CD4-positive, alpha-beta memory T cell (primary cell): ENCODE measurements at places on chromosomes 2 and 18. TPM values are rescaled to one million over a fixed set of nuclear protein-coding genes. Genes with fewer than 3 reads are reported as not detected.

- DNase-seq: no peak
- no peaks in the 10 kb centered on the region for H3K27me3 ChIP-seq
- no peak overlapping the region for H3K27ac ChIP-seq
- no peaks in the 10 kb centered on the region for H3K36me3 ChIP-seq
- H3K4me1 ChIP-seq: no peaks in the 10 kb centered on the region
Observed at GRCh38 chr2:11657646-11658045, 12.3 kb downstream of the NTSR2 start.

DNA sequence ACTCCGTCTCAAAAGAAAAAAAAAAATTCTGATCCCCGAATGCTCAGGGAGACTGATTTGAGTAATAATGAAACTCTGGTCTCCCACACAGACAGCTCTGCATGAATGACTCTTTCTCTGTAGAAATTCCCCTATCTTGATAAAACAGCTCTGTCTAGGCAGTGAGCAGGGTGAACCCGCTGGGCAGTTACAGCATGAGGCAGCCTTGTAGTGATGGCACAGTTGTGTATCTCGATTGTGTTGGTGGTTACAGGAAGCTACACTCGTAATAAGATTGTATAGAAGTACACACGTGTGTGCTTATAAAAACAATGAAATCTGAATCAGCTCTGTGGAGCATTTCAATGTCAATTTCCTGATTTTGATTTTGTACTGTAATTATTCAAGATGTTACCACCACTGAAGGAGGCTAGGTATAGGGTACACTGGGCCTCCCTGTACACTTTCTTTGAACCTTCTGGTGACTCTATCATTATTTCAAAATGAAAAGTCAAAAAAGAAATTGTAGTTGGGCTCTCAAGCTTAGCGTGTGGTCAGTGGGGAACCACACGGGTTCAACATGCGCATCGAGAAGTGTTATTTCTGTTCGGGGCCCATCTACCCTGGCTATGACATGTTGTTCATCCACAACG lies 34.9 kb upstream of the ATP8B1 start:
- no peak overlapping the region for H3K4me3 ChIP-seq
- H3K27me3 ChIP-seq: no peaks in the 10 kb centered on the region
- H3K27ac ChIP-seq: no peak overlapping the region
- H3K4me1 ChIP-seq: peaks cover 6% of the 10 kb centered on the region
- DNase-seq: no peak

DNA sequence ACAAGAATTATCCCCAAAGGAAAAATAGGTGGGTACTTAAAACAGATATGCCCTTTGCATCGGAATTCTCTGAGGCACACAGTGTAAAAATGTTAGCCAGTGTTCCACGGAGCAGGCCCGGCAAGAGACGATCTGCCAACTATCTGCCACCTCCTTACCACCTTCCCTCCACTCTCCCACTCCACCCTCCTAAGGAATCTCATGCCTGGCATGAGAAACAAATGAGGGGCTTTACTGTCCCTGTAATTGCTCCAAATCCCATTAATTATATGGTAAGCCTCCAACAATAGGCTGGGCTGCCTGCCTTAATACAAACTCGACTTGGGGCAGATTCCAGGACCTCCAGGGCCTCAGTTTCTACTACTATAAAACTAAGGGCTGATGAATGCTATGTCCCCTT lies 102.3 kb downstream of the ZBTB7C start:
- H3K27ac ChIP-seq: no peak overlapping the region
- H3K4me1 ChIP-seq: no peaks in the 10 kb centered on the region
- DNase-seq: no peak
- H3K36me3 ChIP-seq: no peaks in the 10 kb centered on the region
- no peak overlapping the region for H3K4me3 ChIP-seq
- H3K27me3 ChIP-seq: peaks cover 6% of the 10 kb centered on the region

ITGB6 gene
- not detected for total RNA-seq

DNA sequence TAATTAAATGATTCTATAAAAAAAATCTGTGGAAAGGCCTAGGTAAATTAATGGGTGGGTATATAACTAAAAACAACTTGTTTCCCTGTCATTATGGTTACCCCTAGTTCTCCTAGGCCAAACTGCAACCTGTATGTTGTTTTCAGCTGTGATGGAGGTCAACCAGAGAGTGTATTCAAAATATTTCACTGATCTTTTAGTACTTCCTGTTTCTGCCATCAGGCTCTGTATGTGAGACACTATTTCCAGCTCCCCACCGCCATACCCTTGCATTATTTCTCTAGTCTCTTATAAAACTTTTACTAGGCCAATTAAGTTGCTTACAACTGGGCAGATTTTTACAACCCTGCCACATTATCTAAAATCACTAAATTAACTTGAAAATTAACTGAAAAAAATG lies 21.0 kb upstream of the CDKL4 start:
- no peaks in the 10 kb centered on the region for H3K36me3 ChIP-seq
- no peak overlapping the region for H3K4me3 ChIP-seq
- DNase-seq: no peak
- H3K27me3 ChIP-seq: no peaks in the 10 kb centered on the region

LOXL3 gene
- 0.25 TPM for total RNA-seq

ABHD3 gene
- total RNA-seq: 63.0 TPM

DNA sequence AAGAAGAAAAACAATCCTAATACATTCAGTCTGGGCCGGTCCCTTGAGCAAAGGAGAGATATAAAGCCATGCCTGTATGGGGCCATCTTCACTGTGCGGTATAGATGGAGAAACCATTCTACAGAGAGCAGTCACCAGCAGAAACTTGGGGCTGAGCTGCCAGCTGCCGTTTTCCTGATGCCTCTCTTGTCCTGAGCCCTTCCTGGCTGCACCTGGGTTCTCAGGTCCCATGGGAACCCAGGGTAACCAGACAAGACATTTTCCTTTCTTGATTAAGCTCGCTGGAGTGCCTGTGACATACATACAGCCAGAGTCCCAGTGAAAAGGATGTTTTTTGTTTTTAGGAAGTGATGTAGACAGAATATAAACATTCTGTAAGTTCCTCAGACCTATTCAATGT lies 5.3 kb upstream of the METTL21A start:
- H3K36me3 ChIP-seq: no peaks in the 10 kb centered on the region
- no peaks in the 10 kb centered on the region for H3K27me3 ChIP-seq
- no peak for DNase-seq
- no peak overlapping the region for H3K4me3 ChIP-seq
- peaks cover 7% of the 10 kb centered on the region for H3K4me1 ChIP-seq

TLX2 gene
- 0.53 TPM for total RNA-seq

GCKR gene
- total RNA-seq: not detected

- H3K36me3 ChIP-seq: no peaks in the 10 kb centered on the region
- peak; percentile 32 for DNase-seq
- H3K27ac ChIP-seq: peak overlapping the region; percentile 57
- no peaks in the 10 kb centered on the region for H3K27me3 ChIP-seq
- no peak overlapping the region for H3K4me3 ChIP-seq
Observed at GRCh38 chr2:70104231-70105111, 17.2 kb downstream of the PCBP1 start.

DNA sequence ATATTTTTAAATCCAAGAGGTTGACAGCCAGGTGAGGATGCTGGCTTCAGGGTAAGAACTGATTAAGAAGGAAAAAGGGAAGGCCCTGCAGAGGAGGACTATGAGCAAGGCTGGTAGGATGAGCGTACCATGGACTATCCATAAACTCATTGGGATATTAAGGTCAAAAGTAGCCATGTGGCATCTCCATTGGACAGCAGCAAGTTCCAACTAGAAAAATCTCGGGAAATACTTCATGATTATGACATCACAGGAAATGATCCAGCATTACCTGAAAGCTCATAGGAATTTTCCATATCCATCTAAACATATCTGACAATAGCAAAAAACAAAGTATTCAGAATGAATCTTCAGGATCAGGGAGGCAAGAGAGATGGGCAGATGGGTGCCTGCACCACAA lies 34.2 kb downstream of the TGFA start:
- no peak overlapping the region for H3K4me3 ChIP-seq
- no peak for DNase-seq
- H3K36me3 ChIP-seq: no peaks in the 10 kb centered on the region
- H3K27ac ChIP-seq: no peak overlapping the region
- no peaks in the 10 kb centered on the region for H3K27me3 ChIP-seq

IL18R1 gene
- total RNA-seq: 9.5 TPM

ALPI gene
- total RNA-seq: not detected

DNA sequence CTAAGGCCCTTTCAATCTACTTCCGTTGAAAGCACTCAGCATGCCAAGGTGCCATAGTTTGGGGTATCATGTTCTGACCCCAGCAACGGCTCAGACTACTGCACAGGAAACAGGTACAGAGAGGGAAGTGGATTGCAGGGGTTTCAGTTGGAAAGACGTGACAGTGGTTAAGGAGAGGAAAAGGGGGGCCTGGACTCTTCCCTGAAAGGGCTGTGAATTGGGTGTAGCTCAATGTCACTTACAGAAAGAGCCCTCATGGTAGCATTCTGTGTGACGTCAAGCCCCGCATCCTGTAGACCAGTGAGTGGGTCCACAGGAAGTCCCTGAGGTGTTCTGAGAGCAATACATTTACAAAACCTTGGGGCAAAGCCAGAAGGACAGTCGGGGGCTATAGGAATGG lies 121.5 kb upstream of the GYPC start:
- peaks cover 6% of the 10 kb centered on the region for H3K27me3 ChIP-seq
- H3K36me3 ChIP-seq: no peaks in the 10 kb centered on the region
- no peak overlapping the region for H3K27ac ChIP-seq
- DNase-seq: no peak

ROCK2 gene
- total RNA-seq: 24.3 TPM

- no peak for DNase-seq
- no peak overlapping the region for H3K4me3 ChIP-seq
- no peaks in the 10 kb centered on the region for H3K27me3 ChIP-seq
- H3K4me1 ChIP-seq: no peaks in the 10 kb centered on the region
Observed at GRCh38 chr2:216465579-216466195, 33.0 kb upstream of the RPL37A start.

- no peaks in the 10 kb centered on the region for H3K36me3 ChIP-seq
- H3K27ac ChIP-seq: no peak overlapping the region
- H3K4me3 ChIP-seq: no peak overlapping the region
- no peak for DNase-seq
- no peaks in the 10 kb centered on the region for H3K4me1 ChIP-seq
Observed at GRCh38 chr2:14543284-14543683, 89.2 kb upstream of the LRATD1 start.

DNA sequence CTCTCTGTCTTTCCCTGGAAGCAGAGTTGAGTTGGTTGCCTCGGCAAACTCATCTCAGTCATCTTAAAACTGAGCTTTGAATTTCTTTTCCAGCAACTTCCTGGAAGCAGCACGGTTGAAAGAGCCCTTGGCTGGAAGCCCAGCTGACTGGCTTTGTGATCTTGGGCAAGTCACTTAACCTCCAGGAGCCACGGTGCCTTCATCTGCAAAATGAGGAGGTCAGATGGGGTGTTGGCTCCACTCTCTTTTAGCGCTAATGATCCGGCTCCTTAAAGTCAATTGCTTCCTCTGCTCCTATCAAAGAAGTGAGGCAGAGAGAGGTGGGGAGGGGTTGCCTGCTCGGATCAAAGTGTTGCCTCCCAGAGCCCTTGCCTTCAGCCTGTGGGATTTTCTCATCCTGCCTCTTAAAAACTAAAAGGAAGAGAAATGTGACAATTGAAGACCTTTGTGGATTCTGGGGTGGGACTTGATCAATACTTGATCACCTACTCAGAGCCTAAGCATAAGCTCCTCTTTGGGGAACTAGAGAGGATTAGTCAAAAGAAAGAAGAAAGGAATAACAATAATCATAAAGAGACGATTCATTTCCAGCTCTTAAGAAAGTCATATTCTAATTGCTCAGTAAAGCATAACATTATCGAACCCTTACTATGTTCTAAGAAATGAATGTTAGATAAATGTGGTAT lies 86.6 kb downstream of the MYCN start:
- no peak overlapping the region for H3K4me3 ChIP-seq
- no peaks in the 10 kb centered on the region for H3K36me3 ChIP-seq
- H3K27me3 ChIP-seq: no peaks in the 10 kb centered on the region
- H3K27ac ChIP-seq: no peak overlapping the region
- DNase-seq: no peak
- no peaks in the 10 kb centered on the region for H3K4me1 ChIP-seq

GRCh38 chr2:2832657-2833056 lies 501.6 kb upstream of the MYT1L start:
- H3K27ac ChIP-seq: no peak overlapping the region
- no peak for DNase-seq
- H3K4me3 ChIP-seq: no peak overlapping the region
- H3K4me1 ChIP-seq: no peaks in the 10 kb centered on the region
- no peaks in the 10 kb centered on the region for H3K36me3 ChIP-seq

- peaks cover 87% of the 10 kb centered on the region for H3K4me1 ChIP-seq
- H3K27ac ChIP-seq: peak overlapping the region; percentile 4
- peak; percentile 78 for DNase-seq
- H3K36me3 ChIP-seq: no peaks in the 10 kb centered on the region
Observed at GRCh38 chr2:134258684-134259388, 5.0 kb downstream of the MGAT5 start.

DNA sequence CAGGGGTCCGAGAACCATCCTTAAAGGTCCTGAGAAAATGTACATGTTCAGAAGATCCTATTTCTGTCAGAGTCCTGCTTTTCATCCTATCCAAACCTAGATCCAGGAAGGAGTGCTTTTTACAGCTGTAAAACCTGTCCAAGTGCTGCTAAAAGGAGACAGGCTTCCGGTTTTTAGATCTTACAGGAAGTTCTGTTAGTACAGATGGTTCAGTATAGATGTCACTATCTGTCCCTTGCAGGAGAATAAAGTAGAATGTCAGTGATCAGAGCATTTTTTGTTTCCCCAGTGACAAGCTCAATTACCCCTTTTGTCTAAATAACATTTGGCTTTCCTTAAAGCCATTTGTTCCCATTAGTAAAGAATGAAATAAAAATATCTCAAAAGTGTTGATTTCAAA lies 98.3 kb downstream of the NRP2 start:
- no peaks in the 10 kb centered on the region for H3K27me3 ChIP-seq
- H3K4me3 ChIP-seq: no peak overlapping the region
- no peaks in the 10 kb centered on the region for H3K4me1 ChIP-seq
- no peaks in the 10 kb centered on the region for H3K36me3 ChIP-seq

CABYR gene
- 2.2 TPM for total RNA-seq

KCNG3 gene
- not detected for total RNA-seq

MAL gene
- total RNA-seq: 113 TPM

GRCh38 chr2:150977296-150977695 lies 284.4 kb downstream of the RBM43 start:
- no peak overlapping the region for H3K27ac ChIP-seq
- H3K27me3 ChIP-seq: no peaks in the 10 kb centered on the region
- no peaks in the 10 kb centered on the region for H3K4me1 ChIP-seq
- H3K4me3 ChIP-seq: no peak overlapping the region
- no peak for DNase-seq
- H3K36me3 ChIP-seq: no peaks in the 10 kb centered on the region

GRCh38 chr2:168322325-168323007 lies 75.1 kb upstream of the STK39 start:
- H3K4me3 ChIP-seq: no peak overlapping the region
- H3K36me3 ChIP-seq: no peaks in the 10 kb centered on the region

DNA sequence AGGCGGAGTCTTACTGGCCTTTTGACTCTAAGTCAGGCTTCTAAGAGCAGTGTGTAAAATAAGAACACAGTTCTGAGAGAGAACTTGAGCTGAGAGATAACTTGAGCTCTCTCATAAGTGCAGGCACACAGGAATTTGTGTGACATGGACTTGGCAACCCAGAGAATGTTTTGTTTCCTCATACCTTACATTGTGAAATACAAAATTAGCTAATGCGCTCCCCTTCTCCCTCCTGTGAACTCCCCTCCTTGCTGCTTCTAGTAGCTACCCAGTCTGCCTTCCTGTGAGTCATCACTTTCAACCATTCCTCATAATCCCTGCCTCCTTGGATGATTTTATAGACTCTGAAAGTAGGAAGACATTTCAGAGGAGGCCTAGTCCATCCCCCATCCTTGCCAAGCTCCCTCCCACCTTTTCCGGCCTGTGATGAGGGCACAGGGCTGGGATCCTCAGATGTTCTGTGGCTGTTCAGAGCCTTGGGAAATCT lies 22.6 kb downstream of the FER1L5 start:
- no peaks in the 10 kb centered on the region for H3K36me3 ChIP-seq
- no peak for DNase-seq
- H3K27ac ChIP-seq: no peak overlapping the region
- no peak overlapping the region for H3K4me3 ChIP-seq
- H3K27me3 ChIP-seq: no peaks in the 10 kb centered on the region
